ENCODE measurements at places on chromosomes 7 and 10.
A peak's percentile ranks its signal among the peaks of the same experiment; 100 is the strongest.

GRCh38 chr7:116779931-116780330 is 82.5 kb upstream of the CAPZA2 start:
- DNase-seq: no peak

DNA sequence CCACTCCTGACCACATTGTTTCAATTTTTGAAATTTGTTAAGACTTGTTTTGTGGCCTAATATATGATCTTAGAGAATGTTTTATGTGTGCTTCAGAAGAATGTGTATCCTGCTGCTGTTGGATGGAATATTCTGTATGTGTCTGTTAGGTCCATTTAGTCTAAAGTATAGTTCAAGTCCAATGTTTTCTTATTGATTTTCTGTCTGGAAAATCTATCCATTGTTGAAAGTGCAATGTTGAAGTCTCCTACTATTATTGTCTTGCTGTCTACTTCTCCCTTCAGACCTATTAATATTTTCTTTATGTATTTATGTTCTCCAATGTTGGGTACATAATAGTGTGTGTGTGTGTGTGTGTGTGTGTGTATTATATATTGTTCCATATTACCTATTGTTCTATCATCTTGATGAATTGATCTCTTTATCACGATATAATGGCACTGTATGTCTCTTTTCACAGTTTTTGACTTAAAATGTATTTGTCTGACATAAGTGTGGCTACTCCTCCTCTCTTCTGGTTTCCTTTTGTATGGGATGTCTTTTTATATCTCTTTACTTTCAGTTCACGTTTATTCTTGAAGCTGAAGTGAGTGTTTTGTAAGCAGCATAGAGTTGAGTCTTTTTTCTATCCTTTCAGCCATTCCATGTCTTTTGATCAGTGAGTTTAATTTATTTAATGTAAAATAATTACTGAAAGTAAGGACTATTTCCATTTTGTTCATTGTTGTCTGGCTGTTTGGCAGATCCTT is 61.3 kb downstream of the AKR1D1 start:
- DNase-seq: no peak

DNA sequence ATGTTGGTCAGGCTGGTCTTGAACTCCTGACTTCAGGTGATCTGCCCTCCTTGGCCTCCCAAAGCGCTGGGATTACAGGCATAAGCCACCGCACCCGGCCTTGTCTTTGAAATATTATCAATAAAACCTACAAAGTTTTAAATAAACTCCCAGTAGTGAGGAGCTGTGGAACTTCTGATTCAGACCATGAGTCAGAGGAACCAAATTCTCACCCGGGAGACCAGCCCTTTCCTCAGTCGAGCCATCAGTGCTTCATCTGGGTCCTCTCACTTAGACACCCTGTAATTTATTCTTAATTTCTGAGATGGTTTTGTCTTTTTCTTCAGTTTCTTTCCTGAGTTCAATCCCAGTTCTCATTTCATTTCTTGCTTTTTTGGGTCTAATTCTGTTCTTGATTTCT is 68.6 kb downstream of the DYNC2I1 start:
- DNase-seq: peak; percentile 45

DNA sequence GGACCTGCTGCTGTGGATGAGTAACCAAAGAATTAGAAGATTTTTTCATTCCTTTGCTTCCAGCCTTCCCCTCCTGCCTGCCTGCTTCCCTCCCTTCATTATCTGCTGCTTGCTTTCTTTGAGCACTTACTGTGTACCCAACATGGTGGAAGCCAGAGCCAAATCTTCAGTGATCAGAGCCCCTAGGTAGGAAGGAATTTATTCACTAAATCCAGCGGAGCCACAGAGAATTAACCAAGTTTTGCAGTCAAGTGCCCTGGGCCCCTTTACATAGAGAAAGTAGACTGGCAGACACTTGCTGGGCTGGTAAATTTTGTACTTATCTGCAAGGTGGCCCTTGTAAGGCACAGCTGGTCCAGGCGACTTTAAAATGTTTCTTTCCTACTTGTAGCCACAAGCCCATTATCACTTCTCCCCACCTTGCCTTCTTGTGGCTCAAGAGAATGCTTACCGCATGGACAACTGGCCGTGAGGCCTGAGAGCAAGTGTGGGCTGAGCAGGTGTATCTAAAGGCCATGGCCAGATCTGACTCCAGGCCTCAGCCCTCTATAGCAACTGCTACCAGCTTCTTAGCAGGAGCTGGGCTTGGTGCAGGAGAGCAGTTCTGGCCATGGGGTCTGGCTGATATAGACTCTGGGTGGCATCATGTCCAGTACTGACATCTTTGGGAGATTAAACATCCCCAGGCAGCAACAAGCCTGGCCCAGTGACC is 11.1 kb downstream of the UNC5B start:
- DNase-seq: no peak

GRCh38 chr7:25775999-25776743 is 375.8 kb upstream of the NFE2L3 start:
- DNase-seq: no peak

DNA sequence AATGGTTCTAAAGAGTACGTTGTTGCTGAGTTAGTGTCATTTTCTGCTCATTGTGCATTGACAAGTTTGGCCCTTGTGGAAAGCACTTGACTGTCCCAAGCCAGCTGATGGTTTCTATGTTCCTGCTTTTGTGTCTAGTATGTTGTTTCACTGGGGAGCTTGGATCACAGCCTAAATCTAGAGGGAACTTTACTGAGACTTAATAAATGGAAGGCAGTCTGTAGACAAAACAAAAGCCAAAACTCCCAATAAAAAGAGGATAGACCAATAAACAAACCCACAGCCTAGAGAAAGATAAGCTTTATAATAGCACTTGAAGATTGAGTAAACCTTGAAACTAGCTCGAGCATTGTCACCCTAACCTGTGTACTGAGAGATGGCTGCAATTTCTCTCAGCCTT is 196.8 kb downstream of the ADRA2A start:
- no peak for DNase-seq

DNA sequence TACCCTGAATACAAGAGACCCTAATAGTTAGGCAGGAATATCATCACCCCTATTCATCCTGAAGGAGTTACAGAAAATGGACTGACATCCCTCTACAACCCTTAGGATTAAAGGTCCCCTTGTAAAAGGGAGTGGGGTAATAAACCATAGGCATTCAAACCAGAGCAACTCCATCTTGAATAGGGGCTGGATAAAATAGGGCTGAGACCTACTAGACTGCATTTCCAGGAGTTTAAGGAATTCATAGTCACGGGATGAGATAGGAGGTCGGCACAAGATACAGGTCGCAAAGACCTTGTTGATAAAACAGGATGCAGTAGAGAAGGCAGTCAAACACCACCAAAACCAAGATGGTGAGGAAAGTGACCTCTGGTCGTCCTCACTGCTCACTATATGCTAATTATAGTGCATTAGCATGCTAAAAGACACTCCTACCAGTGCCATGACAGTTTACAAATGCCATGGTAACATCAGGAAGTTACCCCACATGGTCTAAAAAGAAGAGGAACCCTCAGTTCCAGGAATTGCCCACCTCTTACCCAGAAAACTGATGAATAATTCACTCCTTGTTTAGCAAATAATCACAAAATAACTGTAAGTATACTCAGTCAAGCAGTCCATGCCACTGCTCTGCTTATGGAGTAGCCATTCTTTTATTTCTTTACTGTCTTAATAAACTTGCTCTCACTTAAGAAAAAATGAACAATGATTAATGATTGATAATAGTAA is 37.2 kb downstream of the CUBN start:
- DNase-seq: no peak

GRCh38 chr7:95367606-95368005 is 28.6 kb downstream of the PON3 start:
- no peak for DNase-seq

DNA sequence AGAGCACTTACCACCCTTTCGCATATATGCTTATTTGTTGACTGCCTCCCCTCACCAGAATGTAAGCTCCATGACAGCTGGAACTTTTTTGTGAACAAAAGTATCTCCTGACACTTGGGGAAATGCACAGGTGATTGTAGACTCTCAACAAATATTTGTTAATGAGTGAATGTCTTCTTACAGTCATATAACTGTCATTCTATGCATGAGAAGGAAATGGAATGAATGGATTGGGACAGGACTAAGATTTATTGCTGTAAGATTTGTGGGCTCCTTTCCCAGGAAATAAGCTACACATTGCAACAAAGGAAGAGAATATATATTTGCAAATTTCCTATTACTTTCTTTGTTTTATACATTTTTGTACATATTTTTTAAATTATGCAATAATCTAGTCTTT is 48.5 kb downstream of the FEZF1 start:
- no peak for DNase-seq

GRCh38 chr7:31761646-31762045 is 74.6 kb downstream of the PPP1R17 start:
- no peak for DNase-seq

- DNase-seq: peak; percentile 79
These were observed 105.7 kb downstream of the ST8SIA6 start for GRCh38 chr10:17348501-17349349.

GRCh38 chr7:94999069-94999351 is 91.6 kb downstream of the PPP1R9A start:
- no peak for DNase-seq

GRCh38 chr7:5463031-5463430 is 39.4 kb upstream of the TNRC18 start:
- no peak for DNase-seq

- no peak for DNase-seq
These were observed 19.8 kb downstream of the SHH start for GRCh38 chr7:155792315-155792960.

GRCh38 chr7:113159746-113160339 is 41.5 kb upstream of the SMIM30 start:
- DNase-seq: peak; percentile 43

GRCh38 chr7:50603287-50603686 is 38.1 kb upstream of the DDC start:
- DNase-seq: no peak

GRCh38 chr7:133771788-133772419 is 355.2 kb upstream of the LRGUK start:
- no peak for DNase-seq

GRCh38 chr10:75956624-75957023 is 525.2 kb downstream of the LRMDA start:
- DNase-seq: peak; percentile 2

- DNase-seq: peak; percentile 66
These were observed 1.5 kb upstream of the SKIDA1 start for GRCh38 chr10:21526860-21527597.

DNA sequence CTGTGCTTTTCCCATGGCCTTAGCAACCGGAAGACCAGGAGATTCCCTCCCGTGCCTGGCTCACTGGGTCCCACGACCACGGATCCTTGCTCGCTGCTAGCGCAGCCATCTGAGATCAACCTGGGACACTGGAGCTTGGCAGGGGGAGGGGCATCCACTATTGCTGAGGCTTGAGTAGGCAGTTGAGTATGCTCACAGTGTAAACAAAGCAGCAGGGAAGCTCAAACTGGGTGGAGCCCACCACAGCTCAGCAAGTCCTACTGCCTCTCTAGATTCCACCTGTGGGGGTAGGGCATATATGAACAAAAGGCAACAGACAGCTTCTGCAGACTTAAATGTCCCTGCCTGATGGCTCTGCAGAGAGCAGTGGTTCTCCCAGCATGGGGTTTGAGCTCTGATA is 697.0 kb downstream of the SORCS1 start:
- no peak for DNase-seq

- peak; percentile 58 for DNase-seq
These were observed 171.2 kb upstream of the TNRC18 start for GRCh38 chr7:5594616-5595544.

DNA sequence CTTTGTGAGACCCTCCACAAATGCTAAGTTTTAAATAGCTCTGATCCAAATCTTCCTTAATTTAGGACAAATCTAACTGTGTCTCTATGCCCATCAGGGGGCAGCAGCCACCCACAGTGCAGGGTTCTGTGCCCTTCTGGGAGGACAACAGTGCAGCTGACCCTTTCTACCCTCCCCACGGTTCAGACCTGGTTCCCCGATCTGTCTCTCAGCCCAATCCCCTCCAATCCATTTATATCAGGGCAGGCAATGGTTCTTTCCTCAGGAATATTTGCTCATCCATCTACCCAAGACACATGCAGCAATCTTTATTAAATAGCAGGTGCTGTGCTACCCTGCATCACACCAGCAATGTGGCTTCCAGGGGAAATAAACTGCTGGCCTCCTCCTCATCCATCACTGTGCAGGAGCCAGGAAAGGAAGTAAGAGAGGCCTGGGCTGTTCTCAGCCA is 4.0 kb upstream of the RBM28 start:
- DNase-seq: peak; percentile 57

- no peak for DNase-seq
These were observed 31.9 kb downstream of the SH2B2 start for GRCh38 chr7:102318482-102318971.

- no peak for DNase-seq
These were observed 118.8 kb downstream of the CUX1 start for GRCh38 chr7:101936223-101936610.

DNA sequence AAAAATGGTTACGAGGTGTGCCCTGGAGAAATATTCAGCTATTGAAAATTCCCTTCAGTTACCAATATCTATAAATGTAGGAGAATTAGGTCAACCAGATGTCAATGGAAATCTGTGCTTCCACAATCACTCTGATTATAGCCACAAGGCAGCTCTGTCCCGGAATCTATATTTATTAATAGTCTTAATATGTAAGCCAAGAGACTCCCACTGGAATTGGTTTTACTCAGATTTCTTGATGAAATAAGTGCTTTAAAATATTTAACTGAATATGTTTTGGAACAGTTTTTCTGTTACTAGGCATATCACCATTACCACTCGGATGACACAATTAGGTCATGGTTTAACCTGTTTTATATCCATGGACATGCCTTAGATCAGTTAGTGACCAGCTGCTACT is 169.6 kb downstream of the POM121L12 start:
- no peak for DNase-seq

- no peak for DNase-seq
These were observed 12.8 kb downstream of the NYAP1 start for GRCh38 chr7:100496509-100496908.

GRCh38 chr7:96979551-96980276 is 25.6 kb upstream of the DLX6 start:
- no peak for DNase-seq

DNA sequence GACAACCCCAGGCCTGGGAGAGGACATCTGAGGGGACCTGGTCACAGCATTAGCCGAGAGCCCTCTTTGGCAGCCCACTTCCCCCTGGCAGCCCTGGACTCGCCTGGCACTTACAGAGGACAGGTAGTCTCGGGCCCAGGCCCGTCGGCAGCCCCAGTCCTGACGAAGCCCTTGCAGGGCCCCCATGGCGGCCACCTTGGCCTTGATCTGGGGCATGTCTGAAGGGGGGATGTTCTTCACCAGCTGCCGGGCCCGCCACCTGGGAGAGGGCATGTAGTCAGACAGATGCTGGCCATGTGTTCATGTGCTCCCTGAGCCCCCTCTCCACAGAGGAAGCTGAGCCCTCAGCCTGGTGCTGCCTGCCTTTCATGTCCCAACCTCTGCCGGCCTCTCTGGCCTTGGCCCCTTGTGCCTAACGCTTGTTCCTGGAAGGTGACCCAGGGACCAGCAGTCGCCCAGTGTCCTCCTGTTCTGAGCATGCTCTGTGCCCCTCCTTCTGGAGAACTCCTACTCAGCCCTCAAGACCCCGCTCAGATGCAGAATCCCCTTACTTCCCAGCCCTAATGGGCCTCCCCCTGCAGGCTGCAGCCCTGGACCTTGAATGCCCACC is 13.9 kb downstream of the MYO1G start:
- no peak for DNase-seq

GRCh38 chr10:8229153-8229552 is 174.7 kb downstream of the GATA3 start:
- no peak for DNase-seq

GRCh38 chr10:67836488-67836887 is 1.5 kb downstream of the DNAJC12 start:
- DNase-seq: no peak
